Calu3 (cell line): ENCODE measurements at places on chromosomes 1 and 21.

- peaks cover 16% of the 10 kb centered on the region for H3K27me3 ChIP-seq
- H3K4me3 ChIP-seq = no peak overlapping the region
- no peaks in the 10 kb centered on the region for H3K36me3 ChIP-seq
- DNase-seq = no peak
- peaks cover 18% of the 10 kb centered on the region for H3K4me1 ChIP-seq
Measured at GRCh38 chr1:203999618-204000017, 73.3 kb upstream of the SOX13 start.

DNA sequence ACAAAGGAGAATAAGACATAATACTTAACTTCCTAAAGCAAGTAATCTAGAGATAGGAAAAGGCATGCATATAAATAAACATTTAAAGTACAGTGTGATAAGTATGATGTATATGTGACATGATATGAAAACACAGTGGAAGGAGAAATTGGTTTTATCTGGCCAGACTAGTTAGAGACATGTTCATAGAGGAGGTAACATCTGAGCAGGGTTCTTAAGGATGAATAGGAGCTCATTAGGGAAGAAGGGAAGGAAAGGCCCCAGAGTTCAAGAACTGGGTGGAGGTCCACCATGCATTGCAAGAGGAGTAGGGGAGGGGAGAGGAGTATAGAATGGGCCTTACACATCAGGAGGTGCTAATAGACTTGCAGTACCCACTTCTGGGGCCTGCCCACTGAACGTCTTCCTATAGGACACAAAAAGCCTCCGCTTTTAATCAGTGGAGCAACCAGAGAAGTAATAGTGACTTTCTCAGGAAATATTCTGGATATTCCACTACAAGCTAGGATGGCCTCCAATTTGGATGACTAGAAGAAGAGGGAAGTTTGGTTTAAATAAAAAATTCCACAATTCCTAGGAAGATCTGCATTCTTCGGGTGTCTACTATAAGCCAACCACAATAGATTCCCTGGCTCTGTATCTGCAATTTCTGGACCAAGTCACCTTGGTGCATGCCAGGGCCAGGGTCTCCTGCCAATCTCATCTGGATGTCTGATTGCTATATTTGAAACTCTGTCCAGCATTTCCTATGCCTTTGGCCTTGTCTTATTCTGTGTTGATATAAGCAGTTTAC lies 41.9 kb downstream of the NGF start:
- no peak overlapping the region for H3K27ac ChIP-seq
- H3K27me3 ChIP-seq = peaks cover 72% of the 10 kb centered on the region
- no peak overlapping the region for H3K4me3 ChIP-seq
- DNase-seq = no peak
- H3K36me3 ChIP-seq = no peaks in the 10 kb centered on the region

- no peak overlapping the region for H3K27ac ChIP-seq
- H3K27me3 ChIP-seq = no peaks in the 10 kb centered on the region
- no peak for DNase-seq
- H3K4me1 ChIP-seq = no peaks in the 10 kb centered on the region
Measured at GRCh38 chr1:77361621-77362020, 79.8 kb downstream of the AK5 start.

GRCh38 chr1:239843541-239843940 lies 248.1 kb upstream of the FMN2 start:
- no peaks in the 10 kb centered on the region for H3K27me3 ChIP-seq
- no peaks in the 10 kb centered on the region for H3K36me3 ChIP-seq
- H3K4me1 ChIP-seq = no peaks in the 10 kb centered on the region
- DNase-seq = no peak
- H3K4me3 ChIP-seq = no peak overlapping the region
- H3K27ac ChIP-seq = no peak overlapping the region

DNA sequence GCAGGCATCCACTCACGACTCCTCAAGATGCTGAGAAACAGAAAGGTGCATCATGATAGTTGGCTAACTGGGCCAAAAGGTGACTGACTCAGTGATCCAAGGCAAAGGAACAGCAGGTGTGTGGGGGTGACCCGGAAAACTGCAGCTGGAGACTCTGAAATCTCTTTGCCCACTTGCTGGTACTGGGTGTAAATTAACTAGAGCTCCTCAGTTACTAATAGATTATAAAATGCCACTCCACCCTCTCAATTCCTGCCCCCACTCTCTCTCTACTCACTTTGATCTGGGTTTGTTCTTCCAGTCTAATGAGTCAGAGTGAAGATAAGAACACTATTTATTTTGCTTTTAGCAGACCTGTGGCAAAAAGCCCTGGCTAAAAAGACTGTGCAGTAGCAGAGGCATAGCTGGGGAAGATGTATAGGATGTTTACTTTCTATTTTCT lies 7.2 kb upstream of the PIGC start:
- H3K4me1 ChIP-seq = peaks cover 75% of the 10 kb centered on the region
- H3K4me3 ChIP-seq = peak overlapping the region; percentile 51
- DNase-seq = peak; percentile 56
- peaks cover 9% of the 10 kb centered on the region for H3K36me3 ChIP-seq
- peak overlapping the region; percentile 63 for H3K27ac ChIP-seq
- no peaks in the 10 kb centered on the region for H3K27me3 ChIP-seq

- peaks cover 14% of the 10 kb centered on the region for H3K36me3 ChIP-seq
- no peak overlapping the region for H3K4me3 ChIP-seq
- no peaks in the 10 kb centered on the region for H3K27me3 ChIP-seq
- peaks cover 22% of the 10 kb centered on the region for H3K4me1 ChIP-seq
- H3K27ac ChIP-seq = no peak overlapping the region
Measured at GRCh38 chr1:67735206-67735605, 50.2 kb downstream of the GADD45A start.

GRCh38 chr1:48674641-48675040 lies 102.0 kb downstream of the BEND5 start:
- H3K4me3 ChIP-seq = no peak overlapping the region
- peak; percentile 27 for DNase-seq
- no peak overlapping the region for H3K27ac ChIP-seq

- no peak within 1 kb of the TSS for H3K27ac ChIP-seq
- H3K4me3 ChIP-seq = no peak within 1 kb of the TSS
- DNase-seq = no peak
- no peaks in the 10 kb centered on the region for H3K27me3 ChIP-seq
Measured at GRCh38 chr1:159302095-159302494, at the start of gene FCER1A. TSS of gene FCER1A (plus strand) at chr1:159302336. CDS start at chr1:159302365, 29 bp downstream.

DNA sequence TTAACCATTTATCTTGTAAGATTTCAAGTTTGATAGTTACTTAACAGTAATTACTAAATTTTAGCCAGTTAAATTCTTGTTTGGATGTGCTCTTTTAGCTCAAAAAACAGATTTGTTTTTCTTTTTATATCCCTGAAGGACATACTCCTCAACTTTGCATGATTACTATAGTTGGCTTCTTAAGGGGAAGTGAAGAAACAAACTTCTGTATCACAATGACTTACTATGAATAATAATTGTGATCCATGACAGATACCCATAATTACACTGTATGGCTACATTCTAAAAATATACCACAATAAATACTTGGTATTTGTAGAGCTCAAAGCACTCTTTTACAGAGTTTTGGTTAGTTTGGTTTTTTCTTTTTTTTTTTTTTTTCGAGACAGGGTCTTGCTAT lies 55.8 kb downstream of the IARS2 start:
- H3K27ac ChIP-seq = no peak overlapping the region
- H3K36me3 ChIP-seq = peaks cover 29% of the 10 kb centered on the region
- DNase-seq = no peak
- no peaks in the 10 kb centered on the region for H3K4me1 ChIP-seq
- no peak overlapping the region for H3K4me3 ChIP-seq

DNA sequence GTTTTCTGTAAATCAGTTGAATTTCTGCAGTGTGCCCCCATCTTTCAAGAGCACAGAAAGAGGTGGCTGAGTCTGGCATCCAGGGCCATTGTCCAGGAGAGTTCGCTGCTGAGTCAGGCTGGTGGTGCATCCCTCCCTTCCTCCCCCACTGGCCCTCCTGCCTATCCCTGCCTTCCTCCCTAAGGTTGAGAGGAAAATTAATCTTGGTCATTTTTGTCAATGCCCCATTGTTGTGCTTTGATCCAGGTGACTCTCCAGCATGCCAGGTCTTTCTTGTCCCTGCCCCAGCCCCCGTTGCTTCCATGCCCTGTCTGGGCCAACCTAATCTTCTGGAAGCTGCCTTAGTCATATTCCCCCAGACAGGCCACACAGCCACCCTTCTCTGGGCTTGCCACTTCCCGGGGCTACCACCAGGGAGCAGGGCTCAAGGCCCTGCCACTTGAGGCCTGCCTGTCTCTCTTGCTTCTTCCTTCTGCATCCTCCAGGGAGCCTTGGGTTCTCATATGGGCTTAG lies 26.6 kb downstream of the PROK1 start:
- H3K27me3 ChIP-seq = no peaks in the 10 kb centered on the region
- peaks cover 46% of the 10 kb centered on the region for H3K4me1 ChIP-seq
- H3K27ac ChIP-seq = peak overlapping the region; percentile 66
- peak overlapping the region; percentile 33 for H3K4me3 ChIP-seq
- DNase-seq = peak; percentile 64
- H3K36me3 ChIP-seq = no peaks in the 10 kb centered on the region

DNA sequence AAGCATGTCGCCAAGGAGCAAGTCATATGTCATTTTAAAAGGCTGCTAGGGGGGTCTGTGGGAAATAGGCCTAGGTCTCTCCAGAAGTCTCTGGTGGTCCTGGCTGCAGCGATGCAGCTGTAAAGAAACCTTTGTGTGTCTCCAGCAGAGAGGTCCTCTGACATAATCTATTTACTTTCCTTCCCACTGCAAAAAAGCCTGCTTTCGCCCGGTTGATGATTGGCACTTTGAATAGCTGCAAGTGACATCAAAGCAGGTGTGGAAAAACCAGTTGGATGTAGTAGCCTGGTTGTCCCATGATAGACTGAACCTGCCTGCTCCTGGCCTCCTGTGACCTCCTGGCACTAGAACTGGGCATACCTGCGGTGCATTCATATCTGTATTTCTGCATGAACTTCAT lies 13.8 kb downstream of the RASSF5 start:
- H3K36me3 ChIP-seq = no peaks in the 10 kb centered on the region
- H3K4me3 ChIP-seq = no peak overlapping the region
- DNase-seq = peak; percentile 38
- peaks cover 30% of the 10 kb centered on the region for H3K4me1 ChIP-seq
- no peak overlapping the region for H3K27ac ChIP-seq

DNA sequence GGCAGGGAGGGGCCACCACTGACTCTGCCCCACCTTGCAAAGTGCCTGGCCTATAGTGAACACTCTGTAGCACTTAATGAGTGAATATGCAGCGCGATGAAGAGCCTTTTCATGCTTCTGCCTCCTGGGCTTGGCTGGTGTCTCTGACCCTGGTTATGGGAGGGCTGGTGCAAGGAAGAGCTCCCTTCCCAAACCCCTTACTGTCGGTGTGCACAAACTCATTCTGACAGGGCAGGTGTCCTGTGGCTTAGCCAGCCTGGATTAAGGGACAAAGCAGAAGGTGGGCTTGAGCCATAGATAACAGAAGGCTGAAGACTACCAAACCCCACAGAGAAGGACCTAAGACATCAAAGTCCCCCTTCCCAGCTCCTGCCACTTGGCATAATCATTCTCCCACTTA lies 2.0 kb upstream of the NCMAP start:
- no peaks in the 10 kb centered on the region for H3K27me3 ChIP-seq
- peaks cover 33% of the 10 kb centered on the region for H3K4me1 ChIP-seq
- DNase-seq = no peak
- no peak overlapping the region for H3K27ac ChIP-seq
- H3K4me3 ChIP-seq = no peak overlapping the region

DNA sequence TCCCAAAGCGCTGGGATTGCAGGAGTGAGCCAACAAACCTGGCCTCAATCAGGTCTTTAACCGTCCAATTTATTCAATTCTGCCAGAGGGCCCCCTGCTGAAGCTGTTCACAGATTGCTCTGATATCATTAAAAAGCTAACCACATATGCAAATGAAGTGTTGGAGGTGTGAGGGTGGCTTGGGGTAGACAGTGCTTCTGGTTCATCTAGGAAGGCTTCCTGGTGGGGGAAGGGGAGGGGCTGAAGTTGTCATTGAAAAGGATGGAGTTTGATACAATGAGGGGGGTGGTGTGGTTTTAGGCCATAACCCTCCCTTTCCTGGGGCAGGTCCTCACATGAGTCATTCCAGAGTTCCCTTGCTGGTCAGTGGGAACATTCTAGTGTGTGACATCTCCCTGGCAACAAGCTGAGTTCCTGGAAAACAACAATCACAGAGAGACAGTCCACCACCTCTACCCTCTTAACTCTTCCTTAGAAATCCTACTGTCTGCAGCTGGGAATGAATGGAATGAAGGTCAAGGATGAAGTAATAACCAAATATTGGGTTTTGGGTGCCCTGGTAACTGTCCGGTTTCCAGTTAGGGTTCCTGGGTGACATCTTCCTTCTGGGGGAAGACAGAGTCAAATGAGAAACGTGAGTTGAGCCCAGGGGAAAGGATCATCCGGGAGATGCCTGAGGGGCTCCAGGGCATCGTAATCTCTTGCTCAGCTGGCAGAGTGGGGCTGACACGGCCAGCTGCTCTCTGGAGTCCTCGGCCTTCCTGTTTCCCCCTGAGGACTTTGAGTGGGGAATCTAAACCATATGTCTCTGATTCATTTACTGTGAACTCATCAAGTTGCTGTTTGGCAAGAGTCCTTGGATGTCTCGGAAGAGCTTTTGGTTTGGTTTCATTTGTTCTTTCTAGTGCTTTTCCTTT lies 32.2 kb downstream of the BATF3 start:
- peaks cover 6% of the 10 kb centered on the region for H3K36me3 ChIP-seq
- H3K27me3 ChIP-seq = peaks cover 4% of the 10 kb centered on the region
- H3K4me1 ChIP-seq = peaks cover 9% of the 10 kb centered on the region
- peak; percentile 44 for DNase-seq
- H3K27ac ChIP-seq = peak overlapping the region; percentile 59
- H3K4me3 ChIP-seq = no peak overlapping the region

GRCh38 chr21:15631342-15631741 lies 98.4 kb upstream of the USP25 start:
- no peak for DNase-seq
- no peaks in the 10 kb centered on the region for H3K27me3 ChIP-seq
- H3K4me3 ChIP-seq = no peak overlapping the region
- no peak overlapping the region for H3K27ac ChIP-seq
- H3K36me3 ChIP-seq = no peaks in the 10 kb centered on the region

DNA sequence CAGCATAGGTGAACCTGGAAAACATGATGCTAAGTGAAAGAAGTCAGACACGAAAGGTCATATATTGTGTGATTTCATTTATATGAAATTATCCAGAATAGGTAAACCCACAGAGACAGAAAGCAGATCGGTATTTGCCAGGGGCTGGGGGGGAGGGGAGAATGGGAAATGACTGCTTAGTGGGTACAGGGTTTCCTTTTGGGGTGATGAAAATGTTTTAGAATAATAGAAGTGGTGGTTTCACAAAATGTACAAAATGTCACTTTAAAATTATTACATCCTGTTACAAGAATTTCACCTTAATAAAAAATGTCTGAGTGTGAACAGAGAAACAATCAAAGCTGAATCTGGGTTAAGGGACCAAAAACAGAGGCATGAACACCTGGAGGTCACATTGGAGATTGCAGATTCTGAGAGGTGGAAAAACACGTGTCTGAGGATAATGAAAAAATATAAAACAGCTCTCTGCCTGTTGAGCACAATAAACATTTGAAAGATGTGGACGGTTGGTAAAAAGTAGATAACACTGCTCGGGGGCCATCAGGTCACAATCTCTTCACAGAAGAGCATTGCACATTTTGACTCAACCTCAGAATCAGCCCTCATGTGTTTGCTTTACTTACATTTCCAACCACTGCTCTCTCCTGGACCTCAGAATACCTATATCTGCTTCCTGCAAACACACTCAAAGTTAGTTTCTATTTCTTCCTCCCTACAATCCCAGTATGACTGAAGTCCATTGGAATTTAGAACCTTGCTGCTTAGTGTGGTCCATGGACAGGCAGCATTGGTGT lies 3.2 kb downstream of the SLAMF6 start:
- peak overlapping the region; percentile 33 for H3K4me3 ChIP-seq
- peaks cover 34% of the 10 kb centered on the region for H3K4me1 ChIP-seq
- DNase-seq = no peak
- H3K27me3 ChIP-seq = peaks cover 10% of the 10 kb centered on the region
- H3K36me3 ChIP-seq = no peaks in the 10 kb centered on the region
